Ovary (tissue), 10 donors: ENCODE measurements at places on chromosomes 12 and 14. TPM values are rescaled to one million over a fixed set of nuclear protein-coding genes. Genes with fewer than 3 reads are reported as not detected.

- H3K27ac ChIP-seq, result no peak overlapping the region
- H3K36me3 ChIP-seq, result no peaks in the 10 kb centered on the region
- H3K27me3 ChIP-seq, result no peaks in the 10 kb centered on the region
- peaks cover 3% of the 10 kb centered on the region for H3K4me1 ChIP-seq
- DNase-seq, result no peak
These were observed 4.1 kb downstream of the CELA1 start for GRCh38 chr12:51342416-51342815.

DNA sequence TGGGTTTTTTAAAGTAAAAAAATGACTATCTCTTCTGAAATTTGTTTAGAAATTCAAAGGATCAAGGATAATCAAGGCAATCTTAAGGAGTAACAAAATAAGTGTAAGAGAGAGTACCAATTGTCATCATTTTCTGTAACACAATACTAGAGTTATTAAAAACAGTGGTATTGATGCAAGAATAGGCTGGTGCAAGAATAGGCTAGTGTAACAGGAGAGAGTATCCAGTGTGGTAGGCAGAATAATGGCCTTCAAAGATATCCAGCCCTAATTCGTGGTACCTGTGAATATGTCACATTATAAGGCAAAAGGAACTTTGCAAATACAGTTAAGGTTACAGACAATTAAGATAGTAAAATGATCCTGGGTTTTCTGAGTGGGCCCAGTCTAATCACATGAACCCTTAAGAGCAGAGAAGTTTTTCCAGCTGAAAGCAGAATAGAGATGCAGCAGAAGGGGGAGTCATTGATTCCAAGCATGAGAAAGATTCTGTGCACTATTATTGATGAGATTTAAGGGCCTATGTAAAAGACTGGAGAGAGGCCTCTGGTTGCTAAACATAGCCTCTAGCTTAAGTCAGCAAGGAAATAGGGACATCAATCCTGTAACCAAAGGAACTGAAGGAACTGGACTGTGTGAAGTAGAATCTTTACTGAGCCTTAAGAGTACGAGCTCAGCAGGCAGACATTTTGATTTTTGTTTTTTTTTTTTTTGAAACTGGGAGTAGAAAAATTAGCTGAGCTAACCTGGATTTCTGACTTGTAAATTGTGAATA is 134.1 kb downstream of the GPHN start:
- H3K27ac ChIP-seq, result no peak overlapping the region
- no peaks in the 10 kb centered on the region for H3K27me3 ChIP-seq

DNA sequence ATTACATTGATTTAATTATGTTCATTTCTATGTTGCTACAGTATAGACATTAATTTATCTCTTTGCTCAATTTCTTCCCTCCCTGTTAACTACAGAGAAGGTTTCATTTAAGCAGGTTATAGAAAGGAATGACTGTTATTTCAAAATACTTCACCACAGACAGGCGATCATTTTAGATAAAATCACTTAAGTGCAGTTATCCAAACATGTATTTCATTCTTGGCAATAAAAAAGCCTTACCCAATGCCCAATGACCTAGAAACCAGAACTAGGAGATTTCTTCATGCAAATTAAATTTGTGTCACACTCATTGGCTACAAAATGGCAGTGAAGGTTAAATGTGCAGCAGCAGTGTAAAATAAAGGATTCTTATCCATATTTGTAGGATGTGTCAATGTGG is 266.4 kb downstream of the KCNH5 start:
- H3K27me3 ChIP-seq, result no peaks in the 10 kb centered on the region
- H3K4me1 ChIP-seq, result no peaks in the 10 kb centered on the region
- no peak overlapping the region for H3K27ac ChIP-seq
- H3K4me3 ChIP-seq, result no peak overlapping the region

The VRTN gene
- not detected for total RNA-seq

The GPR137C gene
- total RNA-seq, result 0.48 TPM

DNA sequence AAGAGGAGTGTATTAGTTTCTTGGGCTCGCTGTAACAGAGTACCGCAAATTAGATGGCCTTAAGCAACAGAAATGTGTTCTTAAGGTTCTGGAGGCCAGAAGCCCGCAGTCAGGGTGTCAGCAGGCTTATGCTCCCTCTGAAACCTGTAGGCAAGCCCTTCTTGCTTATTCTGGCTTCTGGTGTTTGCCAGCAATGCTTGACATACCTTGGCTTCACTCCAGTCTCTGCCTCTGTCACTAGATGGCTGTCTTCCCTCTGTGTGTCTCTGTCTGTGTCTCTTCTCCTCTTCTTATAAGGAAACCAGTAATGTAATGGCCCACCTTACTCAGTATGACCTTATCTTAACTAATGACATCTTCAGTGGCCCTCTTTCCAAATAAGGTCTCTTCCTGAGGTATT is 85.1 kb downstream of the DERA start:
- DNase-seq, result no peak
- H3K36me3 ChIP-seq, result no peaks in the 10 kb centered on the region
- no peaks in the 10 kb centered on the region for H3K27me3 ChIP-seq
- H3K4me3 ChIP-seq, result no peak overlapping the region
- H3K27ac ChIP-seq, result no peak overlapping the region

- no peak for DNase-seq
- no peaks in the 10 kb centered on the region for H3K36me3 ChIP-seq
- H3K4me3 ChIP-seq, result no peak overlapping the region
- no peaks in the 10 kb centered on the region for H3K27me3 ChIP-seq
These were observed 314.3 kb upstream of the OR4E1 start for GRCh38 chr14:21987937-21988336.

The TAS2R31 gene
- 5.1 TPM for total RNA-seq

GRCh38 chr14:60315196-60315990 is 66.4 kb downstream of the PPM1A start:
- H3K4me1 ChIP-seq, result no peaks in the 10 kb centered on the region
- DNase-seq, result no peak
- no peaks in the 10 kb centered on the region for H3K27me3 ChIP-seq
- no peak overlapping the region for H3K4me3 ChIP-seq
- no peak overlapping the region for H3K27ac ChIP-seq

DNA sequence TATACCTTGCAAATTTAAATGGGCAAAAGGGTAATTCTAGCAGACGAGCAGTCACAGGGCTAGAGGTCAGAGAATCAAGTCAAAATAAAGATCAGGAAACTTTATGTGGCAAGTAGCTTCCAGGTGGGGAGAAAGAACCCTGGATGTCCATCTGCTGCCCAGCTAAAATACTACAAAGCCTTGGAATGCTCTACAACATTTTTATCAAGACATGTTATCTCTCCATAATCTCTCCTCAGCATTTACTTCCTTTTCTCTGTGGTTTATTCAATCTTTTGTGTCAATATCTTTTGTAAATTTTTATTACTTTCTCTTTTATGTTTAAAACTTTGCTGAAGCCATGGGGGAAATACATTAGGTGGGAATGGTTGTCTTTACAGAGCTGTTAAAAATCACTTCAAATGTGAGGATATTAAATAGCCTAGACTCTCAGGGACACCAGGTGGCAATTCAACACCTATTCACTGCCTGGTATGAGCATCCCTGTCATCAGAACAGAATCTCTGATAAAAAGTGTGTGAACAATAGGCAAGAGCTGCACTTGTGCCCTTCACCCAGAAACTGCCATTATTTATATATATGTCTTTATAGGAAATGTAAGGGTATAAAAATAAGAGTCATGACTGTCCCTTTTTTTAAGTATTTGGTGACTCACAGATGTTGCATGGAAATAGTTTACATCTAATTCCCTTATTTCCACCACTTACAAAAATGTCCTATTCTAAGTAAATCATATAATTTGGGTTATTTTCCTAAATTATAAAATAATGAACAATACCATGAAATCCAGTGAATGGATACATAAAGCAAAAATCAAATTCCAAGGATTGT is 152.9 kb downstream of the EPS8 start:
- no peaks in the 10 kb centered on the region for H3K36me3 ChIP-seq
- no peak for DNase-seq
- H3K27me3 ChIP-seq, result no peaks in the 10 kb centered on the region
- H3K27ac ChIP-seq, result peak overlapping the region; percentile 59
- H3K4me1 ChIP-seq, result peaks cover 14% of the 10 kb centered on the region

DNA sequence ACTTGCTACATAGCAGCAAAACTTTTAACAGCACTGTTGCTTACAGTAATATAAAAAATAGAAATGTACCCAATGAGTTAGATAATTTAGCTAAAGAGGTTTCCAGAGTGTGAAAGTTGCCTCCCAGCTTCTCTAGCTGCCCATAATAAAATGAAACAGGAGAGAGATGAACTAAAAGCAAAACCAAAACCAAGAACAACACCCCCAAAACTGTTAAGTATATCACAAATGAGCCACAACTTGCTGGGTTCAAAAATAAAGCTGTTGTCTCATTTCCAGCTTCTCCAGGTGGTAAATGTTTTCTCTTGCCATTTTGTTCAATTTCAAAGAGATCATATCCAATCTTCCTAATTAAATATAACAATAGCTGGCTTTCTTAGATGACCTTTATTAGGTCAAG is 614.0 kb downstream of the ETNK1 start:
- no peaks in the 10 kb centered on the region for H3K36me3 ChIP-seq
- peaks cover 4% of the 10 kb centered on the region for H3K4me1 ChIP-seq
- H3K4me3 ChIP-seq, result no peak overlapping the region
- no peak overlapping the region for H3K27ac ChIP-seq
- no peak for DNase-seq

DNA sequence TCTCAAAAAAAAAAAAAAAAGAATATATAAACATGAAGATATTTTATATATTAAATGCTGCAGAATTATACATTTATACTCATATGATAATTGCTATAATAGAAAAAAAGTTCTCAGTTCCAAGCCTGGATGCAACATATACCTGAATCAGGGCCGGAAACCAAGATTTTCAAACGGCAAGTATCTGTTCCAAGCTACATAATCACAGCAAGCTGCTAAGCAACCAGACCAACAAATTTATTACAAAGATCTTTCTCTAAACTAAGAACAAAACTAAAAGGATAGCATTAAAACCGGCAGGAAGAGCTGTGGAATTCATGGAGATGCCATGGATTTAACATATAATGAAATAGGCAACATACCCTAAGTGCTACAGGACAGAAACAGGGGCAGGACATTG is 7.1 kb downstream of the RACGAP1 start:
- H3K27ac ChIP-seq, result no peak overlapping the region
- DNase-seq, result no peak
- no peaks in the 10 kb centered on the region for H3K36me3 ChIP-seq
- H3K4me1 ChIP-seq, result no peaks in the 10 kb centered on the region
- H3K27me3 ChIP-seq, result no peaks in the 10 kb centered on the region
- no peak overlapping the region for H3K4me3 ChIP-seq

DNA sequence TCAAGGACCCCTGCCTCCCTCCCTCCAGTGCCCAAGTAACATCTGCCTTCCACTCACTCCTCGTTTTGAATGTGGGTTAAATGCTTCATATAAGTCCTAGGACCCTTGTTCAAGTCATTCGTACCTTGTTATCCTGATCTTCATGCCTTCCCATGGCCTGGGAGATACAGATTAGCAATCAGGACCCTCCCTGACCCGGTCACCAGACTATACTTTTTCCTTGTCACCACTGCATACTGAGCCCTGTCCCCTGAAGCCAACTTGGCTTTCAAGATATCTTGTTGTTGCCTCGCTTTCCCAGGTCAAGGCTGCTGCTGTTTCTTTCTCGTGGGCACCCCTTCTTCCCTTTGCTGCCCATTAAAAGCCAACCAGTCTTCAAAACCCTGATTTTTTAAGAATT is 208.5 kb downstream of the ANO2 start:
- no peak overlapping the region for H3K4me3 ChIP-seq
- no peaks in the 10 kb centered on the region for H3K36me3 ChIP-seq
- DNase-seq, result no peak

- H3K4me1 ChIP-seq, result no peaks in the 10 kb centered on the region
- no peak overlapping the region for H3K4me3 ChIP-seq
- no peaks in the 10 kb centered on the region for H3K36me3 ChIP-seq
- no peak for DNase-seq
- H3K27me3 ChIP-seq, result no peaks in the 10 kb centered on the region
These were observed 413.6 kb downstream of the BTG1 start for GRCh38 chr12:91732086-91732485.

DNA sequence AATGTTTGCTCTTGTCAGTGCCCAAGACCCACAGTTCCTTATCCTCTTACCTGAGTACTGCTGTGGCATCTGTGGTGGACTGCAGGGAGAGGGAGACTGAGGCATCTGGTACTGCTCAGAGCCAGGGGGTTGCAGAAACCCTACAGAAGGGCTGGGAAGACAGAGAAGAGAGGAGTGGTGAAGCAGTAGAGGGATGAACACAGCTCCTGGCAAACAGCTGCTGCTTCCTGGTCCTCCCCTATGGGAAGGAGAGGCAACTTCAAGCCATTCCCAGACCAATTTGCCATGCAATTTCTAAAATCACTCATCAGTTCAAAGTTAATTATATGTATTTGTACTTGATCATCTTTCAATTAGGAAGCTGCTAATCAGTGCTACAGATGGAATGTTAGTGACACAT is 15.7 kb upstream of the STAC3 start:
- H3K36me3 ChIP-seq, result no peaks in the 10 kb centered on the region
- no peak for DNase-seq
- no peaks in the 10 kb centered on the region for H3K27me3 ChIP-seq
- H3K4me3 ChIP-seq, result no peak overlapping the region

DNA sequence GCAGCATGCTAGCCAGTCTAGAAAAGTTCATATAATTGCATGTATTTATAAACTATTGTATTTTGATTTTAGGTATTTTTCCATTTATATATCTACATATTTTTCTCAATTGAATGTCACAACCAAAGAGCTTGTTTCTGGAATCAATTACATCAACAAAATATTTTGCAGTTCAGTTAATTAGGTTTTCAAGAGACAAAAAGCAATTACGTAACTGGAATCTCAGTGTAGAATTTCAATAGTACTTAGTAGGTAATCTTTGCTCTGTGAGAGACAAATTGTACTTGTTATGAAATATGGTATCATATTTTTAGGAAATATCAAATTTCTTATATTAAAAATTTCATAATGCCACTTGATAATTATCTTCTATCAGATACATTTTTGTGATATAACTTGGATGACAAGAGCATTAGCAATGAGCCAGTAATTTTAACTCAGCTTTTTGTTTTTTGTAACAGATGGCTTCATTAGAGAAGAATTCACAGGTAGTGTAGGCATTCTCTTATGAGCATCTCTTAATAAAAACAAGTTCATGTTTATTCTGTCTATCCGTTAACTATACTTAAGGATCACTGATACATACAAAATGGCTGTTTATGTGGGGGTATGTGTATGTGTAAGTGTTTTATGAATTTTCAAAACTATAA is 774.7 kb downstream of the C12orf50 start:
- DNase-seq, result no peak
- no peaks in the 10 kb centered on the region for H3K4me1 ChIP-seq
- H3K4me3 ChIP-seq, result no peak overlapping the region
- no peaks in the 10 kb centered on the region for H3K27me3 ChIP-seq

The MGP gene
- 159 TPM for total RNA-seq

DNA sequence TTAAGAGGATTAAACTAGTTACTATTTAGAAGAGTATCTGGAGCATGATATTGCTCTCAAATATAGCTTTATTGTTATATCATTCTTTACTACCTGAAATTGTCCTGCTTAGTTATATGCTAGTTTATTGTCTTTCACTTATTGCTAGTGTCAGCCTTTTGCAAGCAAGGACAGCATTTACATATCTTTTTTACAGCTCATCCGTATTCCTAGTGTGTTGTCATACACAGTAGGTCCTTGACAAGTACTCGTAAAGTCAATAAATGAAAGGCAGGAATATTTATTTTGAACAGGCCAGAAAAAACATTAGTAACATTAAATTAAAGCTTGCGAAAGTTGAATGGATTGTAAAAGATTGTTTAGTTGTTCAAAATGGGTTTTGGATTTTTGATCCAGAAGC is 35.0 kb downstream of the CRADD start:
- no peaks in the 10 kb centered on the region for H3K36me3 ChIP-seq
- H3K4me3 ChIP-seq, result no peak overlapping the region
- H3K27me3 ChIP-seq, result no peaks in the 10 kb centered on the region
- no peak overlapping the region for H3K27ac ChIP-seq
- DNase-seq, result no peak

The ERBB3 gene
- total RNA-seq, result 1.2 TPM
